ENCODE measurements at places on chromosomes 12 and 14.

- DNase-seq, result no peak
These were observed 15.5 kb upstream of the TAC3 start for GRCh38 chr12:57031789-57032188.

DNA sequence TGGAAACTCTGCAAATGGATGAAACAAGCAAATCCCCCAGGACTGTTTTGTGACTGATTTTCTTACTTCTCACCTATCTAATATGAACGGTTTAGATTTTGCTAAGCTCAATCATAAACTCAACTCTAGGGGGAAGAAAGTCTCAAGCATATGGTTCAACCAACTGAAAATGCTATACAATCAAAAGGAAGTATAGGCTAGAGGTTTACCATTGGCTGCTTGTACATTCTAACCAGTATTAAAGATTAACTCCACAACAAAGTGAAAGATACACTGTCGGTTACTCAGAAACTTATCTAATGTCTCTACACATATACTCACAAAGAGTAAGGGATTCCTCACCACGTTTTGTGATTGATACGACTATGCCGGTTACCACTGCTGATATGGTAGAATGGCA, 281.8 kb upstream of the SOX5 start:
- no peak for DNase-seq

GRCh38 chr12:115194448-115194847, 510.5 kb upstream of the TBX3 start:
- no peak for DNase-seq

GRCh38 chr12:30191696-30192455, 408.1 kb upstream of the TMTC1 start:
- DNase-seq, result no peak

- DNase-seq, result peak; percentile 59
These were observed 42.1 kb upstream of the LIN7A start for GRCh38 chr12:80979816-80980215.

DNA sequence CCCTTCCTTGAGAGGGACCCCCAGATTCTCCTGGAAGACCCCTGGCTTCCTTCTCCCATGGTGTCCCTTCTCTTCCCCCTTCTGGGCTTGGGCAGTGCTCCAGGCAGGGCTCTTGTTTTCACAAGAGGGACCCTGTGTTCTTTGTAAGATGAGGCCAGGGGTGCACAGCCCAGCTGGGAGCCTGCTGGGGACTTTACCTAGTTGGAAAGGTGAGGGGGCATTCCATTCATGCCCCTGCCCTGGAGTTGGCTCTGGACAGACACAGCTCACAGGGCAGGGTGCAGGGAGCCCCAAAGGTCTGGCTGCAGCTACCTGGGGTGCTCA, 31.2 kb downstream of the ISCA2 start:
- no peak for DNase-seq

DNA sequence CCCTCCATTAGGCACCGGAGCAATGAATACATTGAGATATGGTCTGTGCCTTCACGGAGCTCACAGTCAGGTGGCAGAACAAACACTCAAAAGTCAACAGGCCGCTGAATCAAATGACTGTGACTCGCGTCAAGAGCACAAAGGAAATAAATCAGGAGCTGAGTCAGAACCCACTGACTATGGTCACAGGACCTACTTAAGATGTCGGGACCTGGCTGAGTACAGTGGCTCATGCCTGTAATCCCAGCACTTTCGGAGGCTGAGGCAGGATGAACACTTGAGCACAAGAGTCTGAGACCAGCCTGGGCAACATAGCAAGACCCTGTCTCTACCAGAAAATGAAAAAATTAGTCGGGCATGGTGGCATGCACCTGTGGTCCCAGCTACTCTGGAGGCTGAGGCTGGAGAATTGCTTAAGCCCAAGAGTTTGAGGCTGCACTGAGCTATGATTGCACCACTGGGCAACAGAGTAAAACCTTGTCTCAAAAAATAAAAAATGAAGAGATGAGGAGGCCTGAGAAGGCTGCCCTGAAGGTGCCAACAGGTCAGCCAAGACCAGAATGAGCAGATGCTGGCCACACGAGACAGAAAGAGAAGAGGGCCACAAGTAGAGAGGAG, 19.9 kb downstream of the TMEM233 start:
- DNase-seq, result peak; percentile 91

- DNase-seq, result no peak
These were observed 5.6 kb downstream of the RIC8B start for GRCh38 chr12:106780010-106780631.

GRCh38 chr14:58744801-58745394, 107.1 kb downstream of the DACT1 start:
- no peak for DNase-seq
